ENCODE measurements at places on chromosomes 1 and 21.

- no peak for DNase-seq
These were observed 39.8 kb downstream of the CNN3 start for GRCh38 chr1:94887106-94887505.

GRCh38 chr1:78009276-78009675 lies 4.5 kb downstream of the DNAJB4 start:
- no peak for DNase-seq

- peak; percentile 26 for DNase-seq
These were observed 107.3 kb downstream of the FNBP1L start for GRCh38 chr1:93554883-93555872.

- no peak for DNase-seq
These were observed 73.1 kb downstream of the RYR2 start for GRCh38 chr1:237115035-237115434.

GRCh38 chr1:187987236-187987776 lies 1158.6 kb downstream of the PLA2G4A start:
- no peak for DNase-seq

GRCh38 chr1:180234369-180235076 lies 4.5 kb downstream of the LHX4 start:
- DNase-seq = no peak

DNA sequence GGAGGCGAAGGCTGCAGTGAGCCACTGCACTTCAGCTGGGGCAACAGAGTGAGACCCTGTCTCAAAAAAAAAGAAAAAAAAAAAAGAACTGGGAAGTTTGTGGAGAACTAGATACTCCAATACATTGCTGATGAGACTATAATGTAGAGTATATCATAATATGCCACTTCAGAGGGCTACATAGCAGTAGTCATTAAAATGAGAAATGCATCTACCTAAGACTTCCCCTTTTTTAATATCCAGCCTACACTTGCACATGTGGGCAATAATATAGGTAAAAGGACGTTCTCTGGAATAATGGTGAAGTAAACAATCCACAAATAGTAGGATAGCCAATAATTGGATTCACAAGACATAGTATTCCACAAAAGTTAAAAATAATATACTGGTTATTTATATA lies 311.0 kb downstream of the HLX start:
- DNase-seq = no peak

DNA sequence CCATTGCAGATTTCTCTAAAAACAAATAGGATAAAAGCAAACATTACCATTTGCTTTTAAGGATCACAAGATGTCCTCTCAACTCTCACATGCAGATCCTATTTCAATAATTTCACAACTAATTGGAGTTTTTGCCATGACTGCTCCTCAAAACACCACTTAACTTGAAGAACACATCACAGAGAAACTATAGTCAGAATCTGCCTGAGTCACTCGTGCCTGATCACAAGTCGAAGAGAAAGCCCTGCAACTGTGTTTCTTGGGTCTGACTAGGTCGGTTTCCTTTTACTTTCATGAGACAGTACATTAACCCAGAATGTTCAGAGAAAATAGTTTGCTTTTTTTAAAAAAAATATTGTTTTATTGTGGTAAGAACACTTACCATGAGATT lies 46.3 kb upstream of the SMYD2 start:
- DNase-seq = no peak

GRCh38 chr1:170623171-170623570 lies 40.8 kb upstream of the PRRX1 start:
- DNase-seq = no peak

DNA sequence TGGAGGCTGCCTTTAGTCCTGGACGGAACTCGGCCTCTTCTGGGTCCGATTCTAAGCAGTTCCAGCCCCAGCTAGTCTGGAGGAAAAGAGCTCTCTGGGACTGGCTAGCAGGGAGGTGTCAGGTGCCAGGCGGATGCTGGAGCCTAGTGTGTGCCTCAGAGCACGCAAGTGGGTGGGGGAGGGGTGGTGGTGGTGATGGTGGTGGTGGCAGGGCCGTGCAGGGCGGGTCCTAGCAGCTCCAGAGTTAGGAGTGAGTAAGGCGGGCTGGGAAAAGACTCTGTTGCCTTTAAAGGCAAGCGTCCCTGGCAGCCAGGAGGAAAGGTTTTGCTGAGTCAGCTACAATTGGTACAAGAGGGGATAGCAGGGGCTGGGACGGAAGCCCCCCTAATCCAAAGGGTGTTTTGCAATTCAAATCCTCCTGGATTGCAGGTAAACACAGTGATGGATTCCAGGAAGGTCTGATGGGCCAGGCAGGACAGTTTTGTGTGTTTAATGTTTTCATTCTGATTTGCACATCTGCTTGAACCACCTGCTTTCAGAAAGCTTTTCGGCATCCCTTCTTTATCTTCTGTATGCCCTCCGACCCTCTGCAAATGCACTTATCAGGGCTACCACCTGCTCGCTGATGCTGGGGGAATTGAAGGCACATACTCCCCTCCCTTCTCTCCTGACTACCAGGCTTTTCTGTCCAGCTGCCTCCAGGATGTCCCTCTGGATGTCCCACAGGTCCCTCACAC lies 4.1 kb upstream of the SLC2A1 start:
- peak; percentile 89 for DNase-seq

- peak; percentile 24 for DNase-seq
These were observed 45.7 kb downstream of the PSMG1 start for GRCh38 chr21:39137248-39138178.

GRCh38 chr1:41975121-41975520 lies 56.4 kb upstream of the HIVEP3 start:
- DNase-seq = no peak

GRCh38 chr1:213733705-213734104 lies 254.1 kb upstream of the PROX1 start:
- DNase-seq = no peak

GRCh38 chr1:65164633-65165032 lies 16.6 kb downstream of the AK4 start:
- no peak for DNase-seq

DNA sequence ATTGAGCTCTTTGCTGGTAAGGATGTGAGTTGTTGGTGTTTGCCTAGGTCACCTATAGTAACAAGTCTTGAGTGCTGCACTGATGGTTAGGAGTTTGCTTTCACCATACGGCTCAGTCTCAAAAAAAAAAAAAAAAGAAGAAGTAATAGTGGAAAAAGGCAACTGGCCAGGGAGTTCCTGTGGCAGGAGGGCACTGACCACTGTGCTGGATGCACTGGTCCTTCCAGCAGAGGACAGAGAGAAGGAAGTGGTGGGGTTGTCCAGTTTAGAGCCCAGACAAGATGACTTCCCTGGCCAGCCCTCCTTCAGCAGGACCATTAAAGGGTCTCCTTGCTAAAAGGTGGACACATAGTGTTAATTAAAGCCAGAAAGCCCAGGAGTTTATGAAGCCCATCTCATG lies 11.9 kb upstream of the PTCH2 start:
- no peak for DNase-seq

DNA sequence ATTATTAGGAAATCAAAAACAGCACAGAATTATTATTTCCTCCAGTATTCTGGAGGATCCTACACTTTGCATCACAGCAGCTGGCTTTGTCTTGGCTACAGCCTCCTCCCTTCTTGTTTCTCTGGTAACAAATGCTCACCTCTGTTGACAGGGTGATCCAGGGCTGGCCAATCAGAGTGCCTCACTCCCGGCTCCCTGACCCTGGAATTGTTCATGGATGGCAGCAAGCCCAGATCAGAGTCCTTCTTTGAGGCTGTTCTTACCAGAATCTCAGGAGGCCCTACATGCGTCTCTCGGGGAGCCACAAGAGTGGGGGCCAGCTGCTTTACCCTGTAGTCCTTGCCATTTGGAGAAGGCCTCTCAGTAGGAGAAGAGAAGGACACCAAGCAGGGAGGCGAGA lies 48.4 kb upstream of the IGSF5 start:
- no peak for DNase-seq

DNA sequence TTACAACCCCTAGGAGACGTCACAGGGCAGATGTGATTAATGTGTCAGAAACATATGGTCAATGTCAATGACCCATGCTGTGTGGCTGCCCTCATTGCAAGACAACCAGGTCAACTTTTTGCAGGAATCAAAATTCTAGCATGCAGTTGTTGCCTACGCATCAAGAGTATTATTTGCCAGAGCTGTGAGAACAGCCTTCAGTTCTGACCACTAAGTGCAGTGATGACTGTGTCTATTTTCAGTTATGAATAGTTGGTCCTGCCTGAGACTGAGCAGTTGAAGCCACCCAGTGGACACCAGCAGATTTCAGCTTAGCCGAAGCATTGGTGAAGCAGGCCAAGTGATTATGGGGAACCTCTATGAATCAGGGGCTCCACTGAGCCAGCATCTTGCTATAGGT lies 47.3 kb downstream of the LYPLAL1 start:
- no peak for DNase-seq

- DNase-seq = no peak
These were observed 771 bp downstream of the EIF4G3 start for GRCh38 chr1:21175670-21176581.

DNA sequence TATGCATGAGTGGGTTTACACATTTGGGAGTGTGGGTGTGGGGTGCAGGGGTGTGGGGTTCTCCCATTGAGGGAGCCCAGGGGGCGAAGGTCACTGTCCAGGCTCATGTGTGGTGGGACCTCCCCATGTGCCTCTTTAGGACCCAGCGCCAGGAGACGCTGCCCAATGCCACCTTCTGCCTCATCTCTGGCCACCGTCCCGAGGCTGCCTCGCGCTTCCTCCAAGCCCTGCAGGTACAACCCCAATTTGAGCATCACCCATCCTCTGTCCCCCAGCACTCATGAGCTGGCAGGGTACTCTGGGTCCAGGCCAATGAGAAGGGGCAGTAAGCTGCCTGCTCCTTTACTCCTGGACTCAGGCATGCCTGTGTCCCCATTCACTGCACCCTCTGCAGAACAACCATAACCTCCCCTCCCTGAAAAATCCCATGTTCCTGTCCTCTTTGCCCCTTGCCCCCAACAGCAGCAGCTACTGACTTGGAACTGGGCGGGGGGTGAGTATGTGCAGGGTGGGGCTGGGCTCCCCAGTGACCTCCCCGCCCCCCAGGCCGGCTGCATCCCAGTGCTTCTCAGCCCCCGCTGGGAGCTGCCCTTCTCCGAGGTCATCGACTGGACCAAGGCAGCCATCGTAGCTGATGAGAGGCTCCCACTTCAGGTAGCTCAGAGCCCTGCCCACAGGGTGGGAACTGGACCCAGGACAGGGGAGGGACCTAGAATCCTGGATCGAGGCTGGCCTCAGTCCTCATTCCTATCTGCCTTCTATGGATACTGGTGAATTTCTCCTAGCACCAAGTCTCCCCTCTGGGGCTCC lies 7.7 kb downstream of the EXTL1 start:
- DNase-seq = no peak

DNA sequence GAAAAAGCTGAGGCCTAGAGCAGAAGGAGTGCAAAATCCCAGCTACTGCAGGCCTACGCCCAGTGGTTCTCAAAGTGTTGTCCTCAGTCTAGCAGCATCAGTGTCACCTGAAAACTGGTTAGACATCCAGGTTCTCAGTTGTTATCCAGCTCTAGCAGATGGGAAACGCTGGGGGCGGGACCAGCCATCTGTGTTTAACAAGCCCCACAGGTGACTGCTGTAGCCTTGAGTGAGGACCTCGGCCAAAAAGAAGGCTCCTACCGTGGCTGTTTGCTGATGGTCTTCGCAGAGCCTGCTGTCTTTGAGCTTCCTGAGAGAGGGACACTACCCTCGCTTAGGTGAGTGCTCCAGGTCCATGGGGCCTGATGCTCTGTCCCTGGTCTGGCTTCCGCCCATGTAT lies 69.7 kb downstream of the LRRN2 start:
- DNase-seq = no peak

- peak; percentile 51 for DNase-seq
These were observed 1030.9 kb downstream of the AMY1C start for GRCh38 chr1:104780470-104781078.

- DNase-seq = no peak
These were observed 42.7 kb upstream of the GLIS1 start for GRCh38 chr1:53781654-53782053.

- peak; percentile 54 for DNase-seq
These were observed 13.1 kb downstream of the ACTA1 start for GRCh38 chr1:229420765-229421164.

GRCh38 chr1:37246631-37247030 lies 212.3 kb upstream of the GRIK3 start:
- DNase-seq = no peak

All from HT-29 (cell line).